ENCODE measurements at places on chromosomes 7 and 10.

- no peak for DNase-seq
These were observed 213.7 kb downstream of the FOXP2 start for GRCh38 chr7:114628362-114628761.

GRCh38 chr10:18419945-18420344, 231.4 kb downstream of the NSUN6 start:
- no peak for DNase-seq

DNA sequence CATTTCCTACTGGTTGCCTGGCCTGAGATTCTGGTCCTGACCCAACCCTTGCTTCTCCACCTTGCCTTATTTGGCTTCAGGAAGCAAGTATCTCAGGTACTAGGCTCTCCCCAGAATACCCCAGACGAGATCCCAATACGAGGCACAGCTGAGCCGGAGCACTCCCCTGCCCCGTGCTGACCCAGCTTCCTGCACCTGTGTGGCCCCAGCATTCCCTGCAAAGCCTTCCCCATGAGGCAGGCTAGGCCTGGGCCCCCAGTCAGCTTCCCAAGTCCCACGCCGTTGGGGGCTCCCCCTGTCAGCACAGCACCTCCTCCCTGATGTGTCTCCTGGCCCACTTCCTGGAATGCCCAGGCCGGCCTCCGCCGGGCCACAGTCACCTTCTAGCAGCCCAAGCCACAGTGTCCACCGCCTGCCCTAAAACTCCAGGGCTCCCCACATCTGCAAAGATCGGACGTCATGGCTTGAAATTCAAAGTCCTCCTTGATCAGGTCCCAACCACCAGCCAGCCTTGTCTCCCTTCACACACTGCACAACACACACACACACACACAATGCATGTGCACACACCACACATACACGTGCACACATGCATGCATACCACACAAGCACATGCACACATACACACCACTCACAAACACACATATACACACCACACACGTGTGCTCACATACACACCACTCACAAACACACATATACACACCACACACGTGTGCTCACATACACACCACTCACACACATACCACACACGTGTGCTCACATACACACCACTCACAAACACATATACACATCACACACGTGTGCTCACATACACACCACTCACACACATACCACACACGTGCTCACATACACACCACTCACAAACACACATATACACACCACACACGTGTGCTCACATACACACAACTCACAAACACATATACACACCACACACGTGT, 78.9 kb upstream of the FOXK1 start:
- DNase-seq = no peak

DNA sequence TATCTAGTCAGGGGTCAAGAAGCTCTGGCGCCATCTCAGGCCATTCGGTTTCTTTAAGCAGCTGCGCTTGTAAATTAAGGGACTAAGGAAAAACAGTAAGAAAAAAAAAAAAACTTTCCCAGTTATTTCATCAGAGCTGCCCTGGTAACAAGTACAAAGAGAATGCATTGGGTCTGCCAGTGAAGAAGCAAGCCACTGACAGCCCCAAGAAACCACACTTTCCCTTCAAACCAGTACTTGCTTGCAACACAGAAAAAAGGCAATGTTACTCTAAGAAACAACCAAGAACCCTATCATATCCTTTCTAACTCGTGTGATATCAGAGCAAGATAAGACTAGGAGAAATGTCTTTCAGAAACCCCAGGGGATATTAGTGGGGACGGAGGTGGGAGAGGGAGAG, 40.6 kb upstream of the AOAH start:
- DNase-seq = peak; percentile 52

DNA sequence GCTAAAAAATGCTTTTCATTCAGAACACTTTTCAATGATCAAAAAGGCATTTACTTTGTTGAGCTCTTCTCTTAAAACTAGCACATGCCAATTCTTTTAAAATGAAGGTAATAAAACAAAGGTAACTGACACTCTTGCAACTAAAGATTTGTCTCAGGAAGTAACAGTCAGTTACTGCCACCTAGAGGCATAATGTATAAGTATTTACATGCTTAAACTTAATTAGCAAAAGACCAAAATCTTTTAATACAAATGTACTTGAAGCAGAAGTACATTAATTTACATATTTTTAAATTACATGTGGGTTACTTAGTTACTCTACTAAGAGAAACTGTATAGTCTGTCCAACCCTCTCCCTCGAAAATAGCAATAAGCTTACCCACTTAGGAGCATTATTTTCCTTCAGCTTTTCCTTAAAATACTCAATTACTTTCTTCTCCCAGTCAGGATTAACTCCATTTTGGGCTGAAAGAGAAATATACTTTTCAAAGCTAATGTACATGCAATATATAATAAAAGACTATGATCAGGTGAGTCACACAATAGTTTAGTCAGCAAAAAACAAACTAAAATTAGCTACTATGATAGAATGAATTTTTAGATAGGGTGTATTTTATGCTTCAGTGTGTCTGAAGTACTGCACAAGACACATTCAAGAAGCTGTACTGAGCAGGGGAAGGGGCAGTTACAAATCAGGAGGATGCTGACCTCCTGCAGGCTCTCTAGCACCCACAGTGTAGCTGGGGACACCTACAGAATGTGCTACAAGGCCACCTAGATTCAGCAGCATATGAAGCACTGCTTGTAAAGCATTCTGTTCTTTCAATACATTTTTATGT, 13.0 kb downstream of the MCMBP start:
- peak; percentile 79 for DNase-seq

DNA sequence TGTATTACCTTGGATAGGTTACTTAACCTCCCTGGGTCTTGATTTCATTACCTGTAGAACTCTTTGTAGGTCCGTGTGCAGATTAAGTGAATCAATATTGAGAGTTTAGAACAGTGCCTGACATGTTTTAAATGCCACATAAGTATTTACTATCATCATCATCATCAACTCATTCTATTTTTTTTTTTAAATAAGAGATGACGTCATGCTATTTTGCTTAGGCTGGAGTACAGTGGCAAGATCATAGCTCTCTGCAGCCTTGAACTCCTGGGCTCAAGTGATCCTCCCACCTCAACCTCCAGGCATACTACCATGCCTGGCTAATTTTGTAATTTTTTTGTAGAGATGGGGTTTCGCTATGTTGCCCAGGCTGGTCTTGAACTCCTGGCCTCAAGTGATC, 132.0 kb upstream of the FZD8 start:
- no peak for DNase-seq

DNA sequence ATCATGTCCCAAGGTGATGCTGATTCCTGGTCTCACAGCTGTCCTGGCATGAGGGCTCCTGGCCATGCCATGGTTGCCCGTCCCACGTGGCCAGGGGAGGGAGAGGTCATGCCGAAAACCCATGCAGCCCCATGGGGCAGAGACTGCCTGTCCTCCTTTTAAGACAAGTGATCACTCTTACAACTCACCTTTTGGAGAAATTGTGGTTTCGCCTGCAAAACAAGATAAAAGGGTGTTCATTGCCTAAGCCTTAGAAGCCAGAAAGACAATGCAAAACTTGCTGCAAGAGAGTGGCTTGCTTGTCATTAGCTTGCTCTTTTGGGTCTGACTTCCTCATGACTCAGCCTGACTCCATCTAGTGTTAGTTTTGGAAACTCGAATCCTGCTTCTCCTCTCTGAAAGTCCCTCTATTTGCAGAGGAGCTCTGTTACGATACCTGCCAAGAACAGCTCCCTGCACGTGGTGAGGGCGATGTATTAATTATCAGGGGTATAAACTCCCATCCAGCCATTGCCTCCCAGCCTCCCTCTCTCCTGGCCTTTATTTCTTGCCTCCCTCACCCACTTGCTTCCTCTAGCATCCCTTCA, 26.7 kb downstream of the TMEM273 start:
- peak; percentile 51 for DNase-seq

GRCh38 chr10:48307711-48308018, 1.2 kb downstream of the MAPK8 start:
- DNase-seq = no peak

DNA sequence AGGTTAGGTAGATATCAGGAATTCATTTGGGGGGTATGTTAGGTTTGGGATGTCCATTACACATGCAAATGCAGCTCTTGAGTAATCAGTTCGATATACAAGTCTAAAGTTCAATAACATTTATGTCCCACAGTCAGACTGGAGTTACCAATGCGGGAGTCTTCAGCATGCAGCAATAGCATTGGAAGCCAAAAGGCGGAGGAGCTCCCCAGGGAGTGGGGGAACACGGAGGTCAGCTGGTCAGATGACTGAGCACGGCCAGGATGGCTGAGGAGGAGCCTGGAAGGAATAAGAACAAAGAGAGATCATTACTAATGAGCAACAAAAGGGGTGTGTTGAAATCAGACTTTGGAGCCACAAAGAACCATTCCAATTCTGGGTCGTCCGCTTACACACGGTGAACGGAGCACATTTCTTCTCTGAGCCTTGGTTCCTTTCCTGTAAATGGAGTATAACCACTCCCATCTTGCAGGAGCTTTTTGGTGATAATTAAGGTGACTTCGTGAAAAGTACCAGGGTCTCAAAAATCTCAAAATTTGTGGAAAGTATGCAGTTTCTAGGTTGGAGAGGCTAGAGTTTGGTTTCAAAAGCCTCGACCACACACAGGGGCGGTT, 478 bp upstream of the ZNF22 start:
- DNase-seq = peak; percentile 80

DNA sequence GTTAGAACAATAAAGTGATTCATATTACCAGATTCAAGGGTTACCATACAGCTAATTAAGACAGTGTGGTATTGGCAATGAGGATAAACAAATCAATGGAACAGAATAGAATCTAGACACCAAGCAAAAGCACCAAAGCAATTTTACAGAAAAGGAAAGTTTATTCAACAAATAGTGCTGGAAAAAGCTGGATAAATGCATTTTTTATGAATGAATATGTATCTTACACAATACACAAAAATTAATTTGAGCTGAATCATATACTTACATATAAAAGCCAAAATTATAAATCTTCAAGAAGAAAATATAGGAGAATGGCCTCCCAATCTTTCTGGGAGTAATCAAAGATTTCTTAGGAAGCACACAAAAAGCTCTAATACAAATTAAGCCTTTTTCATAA, 220.4 kb upstream of the PTN start:
- DNase-seq = no peak

DNA sequence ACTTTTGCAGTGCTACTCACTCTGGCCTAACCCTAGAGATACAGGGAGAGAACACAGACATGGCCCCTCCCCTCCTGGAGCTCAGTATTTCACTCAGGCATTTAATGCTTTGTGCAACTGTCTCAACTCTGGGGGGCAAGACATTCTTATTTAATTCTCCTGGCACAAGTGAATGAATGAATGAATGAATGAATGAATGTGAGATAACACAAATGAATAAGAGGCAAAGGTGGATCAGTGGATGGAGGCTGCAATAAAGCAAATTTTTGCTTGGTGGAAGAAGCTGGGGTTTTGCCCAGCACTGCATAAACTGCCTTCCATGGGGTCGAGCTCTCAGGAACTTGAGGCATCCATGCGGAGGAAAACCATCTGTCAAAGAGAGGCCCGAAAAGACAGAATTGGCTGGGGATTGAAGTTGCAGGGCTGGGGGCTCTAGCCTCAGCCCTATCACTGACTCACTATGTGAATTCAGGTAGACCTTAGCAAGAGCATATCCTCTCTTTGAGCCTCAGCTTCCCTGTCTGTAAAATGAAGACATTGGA, 441.4 kb upstream of the ZMIZ1 start:
- no peak for DNase-seq

DNA sequence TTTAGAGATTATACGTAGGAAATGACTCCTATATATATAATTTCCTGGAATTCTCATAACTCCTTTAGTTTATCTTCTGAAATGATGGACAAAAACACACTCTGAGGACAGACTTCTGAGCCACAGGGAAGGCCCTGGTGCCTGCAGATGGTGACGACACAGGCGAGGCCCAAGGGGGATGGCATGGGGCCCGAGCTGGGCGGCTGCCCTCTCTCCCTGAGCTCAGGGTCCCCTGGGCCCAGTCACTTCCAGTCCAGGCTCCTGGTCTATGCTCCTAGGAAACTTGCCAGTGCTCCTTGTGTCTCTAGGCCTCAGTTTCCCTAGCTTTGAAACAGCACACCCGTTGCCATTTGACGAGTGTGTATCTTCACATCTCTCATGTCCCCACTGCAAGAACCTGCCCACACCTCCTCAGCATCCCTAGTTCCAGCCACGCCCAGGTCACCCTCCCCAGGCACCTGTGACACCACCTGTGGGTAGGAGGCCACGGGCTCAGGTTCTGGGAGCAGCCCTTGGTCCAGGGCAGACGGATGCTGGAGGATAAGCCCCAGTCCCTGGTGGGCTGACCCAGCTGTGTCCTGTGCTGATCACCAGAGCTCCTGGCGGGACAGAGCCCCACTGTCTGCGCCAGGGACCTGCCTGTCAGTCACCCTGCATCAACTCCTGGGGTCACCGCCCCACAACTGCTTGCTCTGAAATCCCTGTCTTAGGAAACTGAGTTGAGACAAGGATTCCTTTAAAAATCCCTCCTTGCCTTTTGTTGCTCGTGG, 23.4 kb upstream of the SHH start:
- no peak for DNase-seq

DNA sequence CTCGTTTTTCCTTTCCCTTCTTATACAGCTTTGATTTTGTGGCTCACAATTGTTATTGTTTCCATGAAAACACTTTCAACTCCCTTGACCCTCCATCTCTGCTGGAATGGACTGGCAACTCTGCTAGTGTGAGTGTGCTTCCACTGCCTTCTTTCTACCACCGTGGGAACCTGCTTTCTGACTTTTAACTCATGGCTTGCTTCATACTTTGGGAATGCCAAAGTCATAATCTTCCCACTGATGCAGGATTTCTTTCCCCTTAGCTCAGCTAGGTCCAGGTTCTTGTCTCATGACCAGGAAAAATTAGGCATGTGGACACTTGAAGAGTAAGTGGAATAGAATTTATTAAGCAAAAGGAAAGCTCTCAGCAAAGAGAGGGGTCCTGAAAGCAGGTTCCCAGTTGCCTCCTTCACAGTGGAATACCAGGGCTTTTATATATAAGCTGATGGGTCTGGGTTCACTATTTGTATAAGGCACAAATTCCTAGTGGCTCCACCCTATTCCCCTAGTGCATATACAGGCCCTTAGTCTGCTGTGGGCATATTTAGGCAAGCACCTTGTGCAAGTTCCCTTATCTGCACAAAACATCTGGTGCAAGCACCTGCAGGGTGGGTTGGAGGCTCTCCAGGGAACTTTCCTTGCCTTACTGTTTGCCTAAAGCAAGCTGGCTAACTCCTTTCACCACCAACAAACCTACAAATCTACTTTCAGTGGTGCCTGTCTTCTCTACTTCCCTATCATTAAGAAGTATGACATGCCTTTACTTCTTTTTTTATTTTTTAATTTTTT, 119.5 kb downstream of the CFAP58 start:
- peak; percentile 33 for DNase-seq

GRCh38 chr7:108605559-108606201, 36.0 kb downstream of the DNAJB9 start:
- no peak for DNase-seq

DNA sequence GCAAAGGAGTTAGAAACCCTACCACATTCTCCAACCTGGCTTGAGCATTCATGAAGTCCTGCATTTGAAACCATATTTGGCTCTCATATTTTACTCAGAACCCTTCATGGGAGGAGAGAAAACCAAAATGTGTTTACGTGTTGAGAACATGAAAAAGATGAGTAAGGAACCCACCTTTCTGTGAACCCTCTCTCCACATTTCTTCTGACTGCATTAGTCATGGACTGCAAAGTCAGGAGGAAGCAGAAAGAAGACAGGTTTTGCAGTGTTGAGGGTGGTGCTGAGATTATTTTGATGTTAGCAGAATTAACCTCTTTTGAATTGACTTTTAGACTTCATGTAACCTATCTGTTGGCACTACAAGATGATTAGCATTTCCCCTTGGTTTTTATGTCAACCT, 4.9 kb downstream of the IFIT1B start:
- no peak for DNase-seq

GRCh38 chr7:155766966-155767916, 45.0 kb downstream of the SHH start:
- DNase-seq = no peak

All from renal cortical epithelial cell (primary cell).